Renal cortical epithelial cell (primary cell): ENCODE measurements at places on chromosomes 16 and 17. TPM values are rescaled to one million over a fixed set of nuclear protein-coding genes. Genes with fewer than 3 reads are reported as not detected.
A peak's percentile ranks its signal among the peaks of the same experiment; 100 is the strongest.

DNA sequence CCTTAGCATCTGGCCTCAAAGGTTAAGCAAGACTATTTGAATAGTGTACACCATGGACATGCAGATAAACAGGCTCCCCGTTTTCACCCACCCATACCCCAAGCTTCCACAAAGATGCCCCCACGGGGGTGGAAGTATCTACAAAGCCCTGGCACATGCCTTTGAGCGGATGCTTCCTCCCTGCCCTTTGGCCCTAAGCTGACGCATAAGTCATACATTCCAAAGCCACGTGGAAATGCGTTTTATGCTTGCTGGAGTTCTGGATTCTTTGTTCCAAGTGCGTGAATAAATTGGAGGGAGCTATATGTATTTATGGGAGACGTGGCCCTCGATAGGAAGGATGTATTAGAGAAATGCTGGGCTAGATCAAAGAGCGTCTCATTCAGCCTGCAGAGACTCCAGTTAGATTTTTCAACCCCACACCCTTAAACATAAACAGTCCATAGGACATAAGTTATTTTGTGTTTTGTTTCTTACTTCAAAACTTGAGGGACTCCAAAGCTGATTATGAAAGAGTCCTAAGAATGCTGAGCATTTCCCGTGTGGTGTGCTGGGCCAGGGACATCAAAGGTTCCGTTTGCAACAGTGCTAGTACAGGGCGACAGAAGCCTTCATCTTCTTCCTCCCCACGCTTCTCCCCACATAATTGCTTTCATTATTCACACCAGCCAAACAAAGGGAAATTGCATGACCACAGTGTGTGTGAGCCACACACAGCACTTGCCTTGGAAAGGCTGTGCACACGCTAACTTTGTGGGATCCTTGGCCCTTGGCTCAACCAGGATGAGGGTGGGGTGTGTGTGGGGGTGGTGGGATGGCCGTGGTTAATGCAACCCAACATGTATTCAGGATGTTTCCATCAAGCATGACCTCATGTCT lies 73.6 kb downstream of the WIPI1 start:
- peak; percentile 58 for DNase-seq

DNA sequence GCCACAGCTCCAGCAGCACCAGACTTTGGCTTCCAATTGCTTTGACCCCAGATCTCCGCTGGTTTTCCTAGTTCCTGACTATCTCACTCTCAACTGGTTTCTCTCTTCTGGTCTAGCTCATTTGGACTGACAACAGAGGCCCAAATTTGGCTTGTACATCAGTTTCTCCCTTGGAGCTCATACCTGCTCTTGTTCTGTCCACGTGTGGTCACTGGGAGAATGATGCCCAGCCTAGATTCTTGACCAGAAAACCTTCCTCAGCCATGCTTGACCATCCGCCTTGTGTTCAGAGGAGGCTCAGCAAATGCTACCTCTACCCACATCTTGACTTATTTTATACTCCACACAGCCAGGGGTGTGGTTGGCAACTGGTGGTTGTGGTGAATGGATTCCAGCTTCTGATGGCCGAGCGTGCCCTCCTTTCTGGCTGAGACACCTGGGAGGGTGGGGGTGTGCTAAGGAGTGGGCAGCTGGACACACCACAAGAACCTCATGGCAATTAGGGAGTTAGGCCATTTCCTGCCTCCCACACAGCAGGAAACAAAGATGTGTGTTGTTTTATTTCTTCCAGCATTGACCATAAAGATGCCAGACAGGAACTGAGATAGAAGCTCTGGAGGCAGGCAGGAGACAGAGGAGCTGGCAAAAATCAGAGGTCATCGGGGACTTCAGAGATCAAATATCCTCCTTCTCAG lies 93.8 kb upstream of the FAM20A start:
- DNase-seq, result peak; percentile 46

- no peak for DNase-seq
Measured at GRCh38 chr17:6870841-6871240, 39.3 kb upstream of the TEKT1 start.

DNA sequence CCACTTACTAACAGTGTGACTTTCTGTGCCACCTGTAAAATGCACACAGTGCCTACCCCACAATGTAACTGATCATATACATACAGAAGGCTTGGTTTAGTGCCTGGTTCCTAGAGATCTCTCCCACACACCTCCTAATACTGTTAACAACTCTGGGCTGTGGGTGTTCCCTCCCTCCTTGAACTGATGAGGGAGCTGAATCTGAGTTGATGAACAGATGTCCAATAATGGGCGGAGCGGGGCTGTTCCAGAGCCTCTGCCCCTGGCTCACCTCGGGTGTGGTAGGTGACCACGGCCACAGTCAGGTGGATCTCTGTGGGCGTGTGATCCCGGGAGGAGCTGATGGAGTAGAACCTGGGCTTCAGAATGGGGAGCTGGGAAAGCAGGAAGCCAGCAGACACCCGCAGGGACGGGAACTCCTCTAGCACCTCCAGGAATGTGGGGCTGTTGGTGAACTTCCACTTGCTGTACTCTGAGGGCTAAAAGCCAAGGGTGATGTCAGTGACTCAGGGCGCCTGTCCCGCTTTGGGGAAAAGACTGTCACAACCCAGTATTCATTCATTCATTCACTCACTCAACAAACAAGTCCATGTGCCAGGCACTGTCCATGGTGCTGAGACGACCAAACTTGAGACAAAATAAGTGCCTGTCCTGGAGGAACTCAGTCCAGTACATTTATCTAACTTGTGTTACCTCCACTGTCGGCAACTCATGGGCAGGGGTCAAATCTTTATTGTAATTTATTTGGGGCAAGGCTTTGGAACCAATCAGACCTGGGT lies 37.6 kb downstream of the NOS2 start:
- peak; percentile 29 for DNase-seq

GRCh38 chr17:49050611-49051010 lies 53.4 kb downstream of the IGF2BP1 start:
- no peak for DNase-seq

DNA sequence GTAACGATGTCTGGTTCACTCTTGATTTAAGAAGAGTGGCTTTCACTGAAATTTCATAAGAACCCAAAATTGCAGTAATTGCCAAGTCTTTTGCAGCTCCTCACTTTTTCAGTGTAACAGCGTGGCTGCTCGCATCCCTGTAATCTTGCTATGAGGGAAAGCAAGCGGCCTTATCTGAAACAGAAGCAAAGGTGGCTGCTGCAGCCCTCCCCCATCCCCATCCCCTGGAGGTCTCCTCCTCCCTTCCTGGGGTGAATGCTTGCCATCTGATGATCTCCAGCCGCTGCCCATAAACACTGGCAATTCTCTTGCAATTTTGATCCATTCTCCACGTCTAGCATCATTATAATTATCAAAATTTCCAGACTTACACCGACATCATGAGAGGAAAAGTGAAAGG lies 182.5 kb upstream of the ASIC2 start:
- DNase-seq, result no peak

- no peak for DNase-seq
Measured at GRCh38 chr16:9644258-9644657, 538.0 kb downstream of the GRIN2A start.

DNA sequence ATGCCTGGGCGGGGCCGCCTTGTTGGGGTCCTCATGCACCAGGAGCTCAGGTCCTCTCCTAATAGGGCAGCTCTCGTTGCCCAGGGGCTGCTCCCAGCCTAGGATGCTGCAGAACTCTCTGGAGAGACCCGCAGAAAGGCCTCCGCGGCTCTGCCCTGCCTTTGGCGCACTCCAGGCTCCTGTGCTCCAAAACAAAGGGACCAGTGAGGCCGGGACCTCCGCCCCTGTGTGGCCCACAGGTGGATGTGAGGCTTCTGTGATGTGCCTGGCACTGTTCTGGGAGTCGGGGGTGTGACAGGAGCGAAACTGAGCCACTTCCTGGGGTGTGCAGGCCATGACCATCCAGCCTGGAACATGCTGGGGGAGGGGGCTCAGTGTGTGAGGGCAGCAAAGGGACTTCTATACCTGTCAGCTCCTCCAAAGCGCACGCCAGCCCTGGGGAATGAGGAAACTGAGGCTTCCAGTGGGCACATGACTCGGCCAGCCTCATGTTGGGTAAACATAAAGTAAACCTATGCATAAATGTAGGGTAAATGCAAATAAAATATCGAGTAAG lies 153.2 kb downstream of the IRF8 start:
- DNase-seq, result no peak

DNA sequence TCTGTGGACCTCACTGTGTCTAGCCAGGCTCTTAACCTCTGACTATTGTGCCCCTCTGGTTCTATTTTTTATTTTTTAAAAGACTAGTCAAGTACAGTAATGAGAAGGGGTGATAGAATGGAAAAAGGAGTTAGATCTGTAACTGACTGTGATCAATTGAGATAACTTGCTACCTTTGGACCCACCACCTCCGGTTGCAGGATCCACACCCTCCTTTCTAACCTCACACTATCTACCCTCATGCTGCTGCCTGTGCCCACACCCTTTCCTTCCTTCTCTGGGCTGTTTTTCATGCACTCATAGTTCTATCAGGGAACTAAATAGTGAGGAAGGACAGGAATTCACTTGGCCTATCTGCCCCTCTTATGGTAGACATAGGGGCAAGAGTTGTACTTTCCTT lies 172.3 kb downstream of the KATNIP start:
- DNase-seq, result no peak

- peak; percentile 70 for DNase-seq
Measured at GRCh38 chr16:67444259-67445125, 13.6 kb downstream of the HSD11B2 start.

Gene CSH1
- not detected in 2 replicates for total RNA-seq

Gene PHKB
- total RNA-seq, result 88.9 and 127 TPM in 2 replicates

Gene PRR29
- total RNA-seq, result 0.17 and 1.6 TPM in 2 replicates

Gene OTOA
- total RNA-seq, result 0.10 TPM in 1 of 2 replicates, not detected in the other
